Activated naive CD4-positive, alpha-beta T cell treated with anti-CD3 and anti-CD28 coated beads for 36 hours (primary cell): ENCODE measurements at places on chromosomes 12 and 14.

DNA sequence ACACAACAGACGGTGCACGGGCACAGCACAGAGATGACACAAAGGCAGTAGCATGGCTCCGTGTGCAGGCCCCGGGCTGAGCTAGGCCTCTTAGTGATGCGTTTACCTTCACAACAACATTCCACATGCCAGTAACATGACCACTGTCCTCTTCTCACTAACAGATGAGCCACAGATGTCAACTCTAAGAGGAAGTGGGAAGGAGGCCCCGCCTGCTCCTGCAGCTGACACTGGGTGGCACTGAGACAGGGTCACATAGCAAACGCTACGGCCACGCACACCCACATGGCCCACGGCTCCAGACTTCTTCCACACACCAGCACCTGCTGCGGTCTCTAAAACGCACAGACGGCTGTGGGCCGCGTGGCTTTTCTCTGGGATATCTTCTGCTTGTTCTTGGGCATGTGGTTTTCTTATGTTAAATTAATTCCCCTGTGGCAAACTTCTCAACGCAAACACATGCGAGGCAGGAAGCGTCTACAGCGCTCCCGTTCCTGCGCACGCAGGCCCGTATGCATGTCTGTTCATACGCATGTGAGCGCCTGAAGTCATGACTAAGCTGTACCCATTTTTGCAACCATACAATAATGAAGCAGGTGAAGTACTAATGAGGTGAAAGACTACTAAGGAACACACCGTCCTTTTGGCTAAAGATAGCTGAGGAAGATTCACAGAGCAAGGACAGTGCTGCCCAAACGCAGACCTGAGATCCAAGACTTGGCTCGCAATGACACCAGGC lies 26.8 kb downstream of the AMN start:
- DNase-seq, result peak; percentile 69

DNA sequence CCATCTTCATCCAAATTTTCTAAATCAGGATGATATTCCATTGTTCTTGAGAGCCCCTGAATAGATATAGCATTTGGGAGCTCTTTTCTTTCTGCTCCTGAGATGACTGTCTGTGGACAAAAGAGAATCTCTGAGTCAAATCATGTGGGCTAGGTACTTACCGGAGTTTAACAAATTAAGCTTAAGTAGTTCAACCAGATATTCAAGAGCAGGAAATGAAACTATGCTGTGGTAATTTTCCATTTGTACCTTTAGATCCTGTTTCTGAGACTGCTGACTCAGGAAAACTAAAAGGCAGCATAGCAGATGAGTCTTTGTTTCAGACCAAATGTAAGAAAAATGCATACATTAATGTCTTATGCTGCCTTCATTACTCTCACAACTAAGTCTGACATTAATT lies at the start of gene CLEC7A:
Gene CLEC7A (minus strand): TSS at position 158 of the 400 bp plus-strand sequence. CDS start 117 bp downstream, at position 41.
- no peak for DNase-seq

- no peak for DNase-seq
Measured at GRCh38 chr14:68394764-68395143, 398.1 kb downstream of the ZFP36L1 start.

GRCh38 chr12:38113991-38114390 lies 202.6 kb upstream of the ALG10B start:
- DNase-seq, result no peak

DNA sequence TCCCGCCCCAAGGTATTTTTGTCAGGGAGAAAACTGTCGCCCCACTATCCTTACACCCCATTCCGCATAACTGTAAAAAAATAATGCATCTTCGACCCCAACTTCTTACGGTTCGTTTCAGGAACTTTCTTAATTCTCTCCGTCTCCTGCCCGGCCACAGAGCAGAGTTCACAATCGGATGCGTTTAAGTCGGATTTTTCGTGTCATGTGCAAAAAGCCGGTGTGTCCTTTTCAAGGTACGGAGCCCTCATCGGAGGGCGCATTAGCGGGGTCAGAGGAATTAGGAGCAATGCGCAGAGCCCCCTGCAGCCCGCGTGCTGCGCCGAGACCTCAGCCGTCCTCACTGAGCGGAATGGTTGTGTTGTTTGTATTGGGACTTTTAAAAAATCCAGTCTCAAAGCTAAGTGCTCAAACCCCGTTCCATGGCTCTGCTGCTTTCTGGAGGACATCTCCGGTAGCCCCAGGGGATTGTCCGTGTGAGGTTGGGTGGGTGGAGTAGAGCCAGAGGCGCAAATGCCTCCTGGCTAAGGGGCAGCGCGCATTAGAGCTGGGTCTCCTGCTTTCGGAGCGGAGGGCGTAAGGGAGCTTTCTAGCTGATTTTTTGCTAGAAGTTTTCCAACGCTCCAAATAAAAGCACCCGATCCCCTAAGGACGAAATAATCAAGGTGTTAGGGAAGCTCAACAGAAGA lies 3.9 kb upstream of the GSC start:
- no peak for DNase-seq

DNA sequence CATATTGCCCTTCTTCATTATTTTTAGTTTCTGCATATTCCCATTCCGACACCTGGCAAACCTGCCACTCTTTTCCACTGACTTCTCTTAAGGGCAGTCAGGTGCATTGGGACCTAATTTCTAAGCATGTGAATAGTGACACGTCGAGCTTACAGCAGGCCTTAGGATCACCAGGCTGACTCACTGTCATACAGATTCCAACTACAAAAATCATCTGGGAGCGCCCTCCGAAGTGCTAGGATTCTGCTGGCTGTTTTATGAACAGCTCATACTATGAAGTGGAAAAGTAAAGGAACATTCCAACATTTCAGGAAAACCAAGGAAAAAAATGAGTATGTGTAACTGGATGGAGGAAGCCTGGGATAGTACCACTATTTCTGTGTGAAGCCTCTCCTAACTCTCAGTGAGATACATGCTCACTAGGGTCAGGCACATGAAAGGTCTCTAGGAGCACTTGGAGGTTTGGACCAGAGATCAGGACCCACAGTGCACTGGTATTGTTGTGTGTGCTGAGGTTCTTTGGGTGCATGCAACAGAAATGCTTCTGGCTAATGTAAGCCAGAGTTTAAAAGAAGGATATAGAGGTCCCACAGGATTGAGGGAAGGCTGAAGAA lies 257.4 kb downstream of the ZFP36L1 start:
- no peak for DNase-seq
